Activated CD4-positive, alpha-beta T cell treated with anti-CD3 and anti-CD28 coated beads for 36 hours (primary cell): ENCODE measurements at places on chromosomes 3 and 15.
A peak's percentile ranks its signal among the peaks of the same experiment; 100 is the strongest.

- DNase-seq: peak; percentile 49
Measured at GRCh38 chr3:16304061-16305010, 39.3 kb downstream of the OXNAD1 start.

DNA sequence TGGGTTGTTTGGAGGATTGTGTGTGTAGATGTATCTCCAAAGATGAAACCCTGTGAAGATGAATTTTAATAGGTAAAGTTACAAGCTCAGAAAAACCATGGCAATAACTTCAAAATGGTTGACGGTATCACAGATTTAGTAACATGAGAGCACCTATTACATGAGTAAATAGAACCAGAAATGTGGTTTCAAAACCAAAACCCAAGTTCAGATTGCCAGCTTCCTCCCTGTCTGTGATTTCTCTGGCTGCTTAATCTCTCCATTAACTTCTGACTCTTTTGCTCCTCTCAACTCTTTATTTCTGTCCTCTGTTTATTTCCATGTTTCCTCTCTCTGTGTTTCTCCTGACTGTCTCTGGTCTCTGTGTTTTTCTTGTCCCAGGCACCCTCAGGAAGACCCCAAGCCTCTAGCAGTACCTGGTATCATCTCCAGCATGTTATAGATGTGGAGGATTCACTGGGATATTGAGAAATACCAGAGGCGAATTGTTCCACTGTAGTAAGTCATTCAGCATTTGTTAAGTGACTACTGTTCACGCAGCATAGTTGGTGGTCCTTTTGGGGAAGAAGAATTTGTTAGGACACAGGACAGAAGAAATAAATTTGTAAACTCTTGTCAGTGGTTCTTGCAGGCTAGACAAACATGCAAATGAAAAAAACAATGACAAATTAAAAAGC lies 138.8 kb downstream of the BBX start:
- no peak for DNase-seq

DNA sequence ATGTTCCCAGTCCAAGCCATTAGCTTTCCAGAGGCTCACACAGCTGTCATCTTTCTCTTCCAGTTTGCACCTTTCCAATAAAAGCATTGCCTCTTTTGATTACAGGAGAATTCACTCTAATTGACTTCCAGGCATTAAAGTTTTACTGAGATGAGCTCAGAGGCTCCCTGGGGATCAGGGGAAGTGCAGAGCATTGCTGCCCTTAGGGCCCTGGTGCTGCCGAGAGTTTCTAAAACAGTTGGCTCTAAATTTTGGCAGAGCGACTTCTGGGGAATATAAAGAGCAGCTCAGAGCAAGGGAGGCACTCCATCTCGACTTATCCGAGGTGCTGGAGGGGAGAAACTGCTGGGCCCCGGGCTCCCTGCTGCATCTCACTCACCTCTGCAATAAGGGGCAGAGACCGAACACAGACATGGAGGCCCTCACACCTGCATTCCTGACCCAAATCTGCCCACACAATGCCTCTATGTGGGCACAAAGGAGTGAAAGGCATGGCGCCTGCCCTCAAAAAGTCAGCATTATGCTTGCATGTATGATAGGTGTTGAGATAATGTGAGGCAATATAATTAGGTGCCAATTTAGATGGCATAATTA lies 61.7 kb downstream of the SCN11A start:
- no peak for DNase-seq

DNA sequence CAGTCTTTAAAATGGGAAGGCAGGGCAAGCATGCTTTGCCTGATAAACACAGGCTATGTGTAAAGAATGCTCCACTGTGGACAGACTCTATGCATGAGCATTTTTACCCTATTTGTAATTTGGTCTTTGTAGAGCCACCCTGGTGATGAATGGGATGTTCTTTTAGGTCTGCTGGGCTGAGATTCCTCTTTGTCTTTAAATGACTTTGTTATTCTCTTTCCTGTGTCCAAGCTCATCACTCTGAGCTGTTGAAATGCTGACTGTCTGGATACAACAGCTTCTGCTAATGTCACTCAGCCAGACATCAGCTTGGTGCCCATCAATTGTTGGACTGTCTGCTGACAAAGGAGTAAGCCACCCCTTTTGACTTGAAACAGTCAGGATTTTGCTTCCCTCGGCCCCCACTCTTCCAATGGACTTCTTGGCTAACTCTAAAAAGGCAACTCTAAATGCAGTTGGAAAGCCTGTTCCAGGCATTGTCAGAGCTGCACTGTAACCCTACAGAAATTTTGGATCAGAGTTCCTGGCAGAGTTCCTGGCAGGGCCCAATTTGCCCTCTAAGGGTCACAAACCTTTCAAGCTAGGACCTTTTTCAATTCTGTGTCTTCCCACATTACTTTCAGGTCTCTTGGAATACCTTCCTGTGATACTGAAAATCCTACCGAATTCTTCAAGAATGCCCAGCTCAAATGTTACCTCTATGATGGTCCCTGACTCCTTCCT lies 40.5 kb upstream of the EIF1B start:
- no peak for DNase-seq

- DNase-seq: peak; percentile 16
Measured at GRCh38 chr3:48042071-48042760, 26.0 kb upstream of the MAP4 start.

DNA sequence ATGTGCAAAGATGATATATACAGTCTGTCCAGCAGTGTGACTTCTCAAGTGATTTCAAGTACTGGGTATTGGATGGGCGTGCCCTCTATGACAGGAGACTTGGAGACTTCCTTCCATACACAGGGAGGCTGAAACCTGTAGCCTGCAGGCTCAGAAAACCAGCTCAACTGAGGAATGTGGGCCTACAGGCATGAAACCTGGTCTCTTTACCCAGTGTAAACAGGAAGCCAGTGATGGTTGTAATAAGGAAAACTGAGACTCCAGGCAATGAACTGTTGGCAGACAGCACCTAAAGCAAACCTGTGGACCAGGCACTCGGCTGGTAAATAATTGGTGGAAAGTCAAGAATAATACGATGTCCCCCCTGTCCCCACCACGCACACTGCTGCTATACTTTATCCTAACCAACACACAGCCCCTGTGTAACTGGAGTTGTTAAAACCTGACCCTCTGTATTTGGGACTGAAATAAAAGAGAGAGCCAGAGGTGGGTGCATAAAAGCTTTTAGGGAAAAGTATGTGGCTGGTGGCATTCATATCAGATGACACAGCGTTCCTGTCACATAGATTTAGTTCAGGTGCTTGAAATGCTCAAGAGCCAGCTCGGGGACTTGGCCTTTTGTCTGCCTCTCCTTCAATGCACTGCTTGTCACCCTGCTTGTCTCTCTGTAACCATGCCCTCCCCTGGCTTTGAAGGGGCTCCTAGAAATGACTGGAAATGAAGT lies 144.7 kb downstream of the TPRG1 start:
- DNase-seq: no peak

DNA sequence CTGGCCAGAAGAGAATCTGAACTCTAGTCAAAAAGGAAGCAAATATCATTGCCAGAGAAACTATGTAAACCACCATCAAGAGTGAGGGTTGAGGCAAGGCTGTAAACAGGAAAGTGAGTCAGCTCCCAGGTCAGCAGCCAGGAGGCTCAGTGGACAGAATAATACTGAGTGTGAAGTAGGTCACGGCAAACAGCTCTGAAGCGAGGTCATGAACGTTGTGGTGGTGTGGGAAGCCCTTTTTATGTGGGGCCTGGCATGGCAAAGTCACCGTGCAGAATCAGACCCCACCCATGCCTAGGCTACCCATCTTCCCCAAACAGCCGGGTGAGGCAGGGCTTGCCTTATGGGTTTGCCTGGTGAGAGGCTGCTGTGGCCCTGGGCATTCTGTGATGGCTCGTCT lies 43.9 kb downstream of the THBS1 start:
- DNase-seq: peak; percentile 68

DNA sequence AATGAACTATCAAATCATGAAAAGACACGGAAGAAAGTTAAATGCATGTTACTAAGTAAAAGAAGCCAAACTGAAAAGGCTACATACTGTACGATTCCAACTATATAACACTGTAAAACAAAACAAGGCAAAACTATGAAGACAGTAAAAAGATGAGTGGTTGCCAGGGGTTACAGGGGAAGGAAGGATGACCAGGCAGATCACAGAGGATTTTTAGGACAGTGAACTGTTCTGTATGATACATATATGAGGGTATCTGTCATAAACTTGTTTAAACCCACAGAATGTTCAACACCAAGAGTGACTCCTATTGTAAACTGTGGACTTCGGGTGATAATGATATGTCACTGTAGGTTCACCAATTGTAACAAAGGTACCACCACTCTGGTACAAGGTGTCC lies 60.6 kb downstream of the CHSY1 start:
- DNase-seq: no peak

DNA sequence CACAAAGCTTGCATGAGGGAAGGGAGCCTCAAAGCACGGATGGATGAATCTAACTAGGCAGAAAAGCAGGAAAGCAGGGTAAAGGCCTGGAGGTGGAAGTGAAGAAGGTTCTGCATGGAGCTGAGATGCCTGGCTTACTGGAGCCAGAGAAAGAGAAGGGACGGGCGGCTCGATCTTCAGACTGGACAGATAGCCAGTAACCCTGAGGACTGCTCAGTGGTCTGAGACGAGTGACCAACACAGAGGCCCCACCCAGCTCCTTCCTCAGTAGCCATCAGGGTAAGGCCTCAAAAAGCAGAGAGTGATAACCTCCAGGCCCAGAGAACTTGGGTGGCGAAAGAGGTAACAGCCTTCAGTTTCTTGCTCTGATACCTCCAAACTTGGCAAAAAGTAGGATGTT lies 6.4 kb downstream of the CLN6 start:
- no peak for DNase-seq

DNA sequence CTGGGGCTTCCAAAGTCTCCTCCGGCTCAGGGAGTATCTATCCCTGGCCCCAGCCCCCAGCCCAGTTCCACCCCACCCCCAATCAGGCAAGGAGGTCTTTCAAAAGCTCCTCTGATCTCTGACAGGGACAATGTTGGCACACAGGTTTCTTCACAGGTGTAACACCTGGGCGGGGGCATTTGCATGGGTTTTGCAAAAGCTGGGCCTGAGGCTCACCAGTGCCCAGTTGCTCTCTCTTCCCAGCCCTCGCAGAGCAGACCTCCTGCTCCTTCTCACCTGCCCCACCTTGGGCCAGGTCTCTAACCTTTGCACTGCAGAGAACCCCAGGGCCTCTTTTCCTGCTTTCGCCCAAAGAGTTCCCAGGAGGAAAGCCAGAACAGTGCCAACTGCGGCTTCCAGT lies 8.6 kb upstream of the CSK start:
- DNase-seq: no peak

- no peak for DNase-seq
Measured at GRCh38 chr3:43096761-43097160, 9.1 kb downstream of the POMGNT2 start.

- DNase-seq: no peak
Measured at GRCh38 chr3:129793319-129793718, 100.2 kb downstream of the TMCC1 start.

DNA sequence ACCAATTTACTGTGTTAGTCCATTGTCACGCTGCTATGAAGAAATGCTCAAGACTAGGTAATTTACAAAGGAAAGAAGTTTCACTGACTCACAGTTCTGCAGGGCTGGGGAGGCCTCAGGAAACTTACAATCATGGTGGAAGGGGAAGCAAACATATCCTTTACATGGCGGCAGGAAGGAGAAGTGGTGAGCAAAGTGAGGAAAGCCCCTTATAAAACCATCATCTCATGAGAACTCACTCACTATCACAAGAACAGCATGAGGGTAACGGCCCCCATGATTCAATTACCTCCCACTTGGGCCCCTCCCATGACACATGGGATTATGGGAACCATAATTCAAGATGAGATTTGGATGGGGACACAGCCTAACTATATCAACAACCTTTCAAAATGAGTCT lies 20.2 kb downstream of the USF3 start:
- DNase-seq: no peak

- no peak for DNase-seq
Measured at GRCh38 chr15:31278061-31278445, 48.6 kb upstream of the KLF13 start.

DNA sequence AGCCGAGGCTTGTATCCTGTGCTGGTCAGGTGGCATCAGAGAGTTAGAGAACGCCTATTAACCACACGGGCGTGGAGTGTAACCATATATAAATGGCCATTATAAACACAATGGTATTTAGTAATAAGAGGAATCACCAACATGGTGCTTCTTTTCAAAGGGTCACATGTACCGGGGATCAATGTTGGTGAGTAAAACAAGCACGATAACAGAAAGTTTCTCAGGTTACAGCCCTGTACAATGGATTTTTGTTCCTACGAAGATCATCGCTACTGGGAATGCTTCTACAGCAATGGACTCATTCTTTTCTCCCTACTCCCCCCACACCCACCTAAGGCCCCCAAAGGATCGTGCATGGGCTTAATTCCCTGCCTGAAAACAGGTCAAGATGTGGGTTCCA lies 42.5 kb downstream of the MEIS2 start:
- DNase-seq: no peak

DNA sequence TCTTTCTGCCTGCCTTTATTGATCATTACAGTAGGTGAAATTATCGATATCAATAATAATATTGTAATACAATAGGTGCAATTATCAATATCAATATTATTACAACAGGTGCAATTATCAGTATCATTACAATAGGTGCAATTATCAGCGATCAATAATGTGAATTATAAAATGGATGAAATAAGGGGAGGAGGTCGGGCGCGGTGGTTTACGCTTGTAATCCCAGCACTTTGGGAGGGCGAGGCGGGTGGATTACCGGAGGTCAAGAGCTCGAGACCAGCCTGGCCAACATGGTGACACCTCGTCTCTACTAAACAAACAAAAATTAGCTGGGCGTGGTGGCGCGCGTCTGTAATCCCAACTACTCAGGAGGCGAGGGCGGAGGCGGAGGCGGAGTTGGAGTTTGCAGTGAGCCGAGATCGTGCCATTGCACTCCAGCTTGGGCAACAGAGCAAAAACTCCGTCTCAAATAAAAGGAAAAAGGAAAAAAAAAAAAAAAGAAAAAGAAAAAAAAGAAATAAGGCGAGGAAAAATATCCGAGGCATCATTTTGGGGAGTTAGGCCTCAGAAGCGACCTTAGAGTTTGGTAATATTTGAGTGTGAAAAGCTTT lies 611 bp upstream of the BNIP2 start:
- peak; percentile 74 for DNase-seq

DNA sequence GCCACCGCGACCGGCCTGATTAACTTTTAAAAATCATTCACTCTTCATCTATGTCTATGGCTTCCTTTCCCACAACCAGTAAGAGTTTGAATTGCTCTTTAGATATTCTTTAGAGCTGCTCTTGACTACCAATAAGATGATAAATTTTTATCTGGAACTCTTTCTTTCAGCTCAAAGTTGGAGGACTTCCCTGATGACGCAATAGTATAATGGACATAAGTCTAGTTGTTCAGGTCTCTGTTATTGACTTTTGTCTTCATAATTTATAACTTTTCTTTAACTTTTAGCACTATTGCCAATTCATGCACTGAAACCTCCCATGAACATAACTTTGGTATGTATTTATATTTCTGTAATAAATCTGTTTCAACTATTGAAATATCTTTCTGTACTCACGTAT lies 61.3 kb upstream of the NLGN1 start:
- DNase-seq: no peak

GRCh38 chr3:54536450-54536849 lies 391.4 kb downstream of the LRTM1 start:
- DNase-seq: no peak

- no peak for DNase-seq
Measured at GRCh38 chr15:46636206-46636605, 1001.4 kb downstream of the SQOR start.
